ENCODE measurements at places on chromosomes 4 and X.

- DNase-seq: no peak
Observed at GRCh38 chr4:182478475-182478874, 235.3 kb downstream of the TENM3 start.

DNA sequence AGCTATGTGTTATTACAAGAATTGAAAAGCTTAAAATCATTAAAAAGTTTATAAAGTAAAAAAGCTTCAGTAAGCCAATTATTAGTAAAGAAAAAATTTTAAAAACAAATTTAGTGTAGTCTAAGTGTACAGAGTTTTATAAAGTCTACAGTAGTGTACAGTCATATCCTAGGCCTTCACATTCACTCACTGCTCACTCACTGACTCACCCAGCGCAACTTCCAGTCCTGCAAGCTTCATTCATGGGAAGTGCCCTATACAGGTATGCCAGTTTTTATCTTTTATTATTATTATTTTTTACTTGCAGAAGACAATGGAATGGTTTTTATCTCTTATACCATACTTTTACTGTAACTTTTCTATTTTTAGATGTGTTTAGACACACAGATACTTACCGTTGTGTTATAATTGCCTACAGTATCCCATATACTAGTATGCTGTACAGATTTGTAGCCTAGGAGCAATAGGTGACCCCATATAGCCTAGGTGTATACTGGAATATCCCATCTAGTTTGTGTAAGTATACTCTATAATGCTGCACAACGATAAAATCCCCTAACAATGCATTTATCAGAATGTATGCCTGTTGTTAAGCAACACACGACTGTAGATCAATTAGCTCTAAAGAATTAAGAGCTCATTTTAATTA, 230.7 kb downstream of the DCLK2 start:
- DNase-seq: no peak

DNA sequence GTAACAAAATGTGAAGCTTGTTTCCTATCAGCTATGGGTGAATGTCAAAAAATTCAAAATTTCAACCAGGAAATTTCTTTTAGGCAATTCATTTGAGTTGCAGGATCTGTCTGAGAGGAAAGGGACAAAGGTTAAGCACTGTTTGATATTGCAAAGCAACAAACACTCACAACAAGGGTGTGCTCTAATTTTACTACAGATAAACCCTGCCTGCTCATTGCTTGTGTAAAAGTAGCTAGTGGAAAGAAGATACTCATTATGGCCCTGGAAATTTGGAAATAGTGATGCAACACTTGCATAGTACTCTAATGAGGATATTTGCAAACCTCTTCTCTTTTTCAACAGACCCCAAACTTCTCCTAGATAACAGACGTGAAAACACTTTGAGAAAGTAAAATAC, 27.1 kb downstream of the FAM47E start:
- DNase-seq: no peak

DNA sequence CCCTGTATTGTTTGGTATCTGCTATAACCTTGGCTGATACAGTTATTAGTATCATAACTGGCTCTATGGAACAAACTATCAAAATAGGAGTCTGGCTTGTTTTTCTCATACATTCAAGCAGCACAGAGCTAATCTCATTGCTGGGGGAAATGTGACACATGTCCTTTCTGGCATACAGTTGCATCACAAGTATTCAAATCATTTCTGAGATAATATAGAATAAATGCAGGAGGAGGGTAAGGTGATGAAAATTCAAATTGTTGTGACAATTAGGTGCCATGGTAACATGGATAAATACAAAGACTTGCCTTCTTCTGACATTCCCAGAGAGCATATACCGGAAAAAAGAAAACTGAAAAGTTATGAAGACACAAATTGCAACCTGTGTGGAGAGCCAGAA, 2706.8 kb downstream of the ARAP2 start:
- DNase-seq: no peak

GRCh38 chrX:75229774-75230173, 44.1 kb upstream of the UPRT start:
- no peak for DNase-seq

DNA sequence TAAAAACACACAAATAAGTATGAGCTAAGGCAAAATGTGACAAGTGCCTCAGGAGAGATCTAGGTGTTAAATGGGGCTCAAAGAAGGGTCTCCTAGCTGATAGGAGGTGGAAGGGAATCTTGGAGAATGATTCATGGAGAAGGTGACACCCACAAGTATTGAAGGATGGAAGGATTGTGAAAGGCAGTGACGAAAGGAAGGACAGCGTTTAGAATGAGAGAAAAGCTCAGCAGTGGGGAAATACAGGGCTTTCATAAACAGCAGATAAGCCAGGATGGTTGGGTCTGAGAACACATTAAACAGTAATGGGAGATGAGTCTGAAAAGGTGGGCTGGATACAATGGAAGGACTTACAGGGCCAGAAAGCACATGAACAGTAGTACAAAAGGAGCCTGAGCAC, 11.5 kb downstream of the ANXA5 start:
- no peak for DNase-seq

DNA sequence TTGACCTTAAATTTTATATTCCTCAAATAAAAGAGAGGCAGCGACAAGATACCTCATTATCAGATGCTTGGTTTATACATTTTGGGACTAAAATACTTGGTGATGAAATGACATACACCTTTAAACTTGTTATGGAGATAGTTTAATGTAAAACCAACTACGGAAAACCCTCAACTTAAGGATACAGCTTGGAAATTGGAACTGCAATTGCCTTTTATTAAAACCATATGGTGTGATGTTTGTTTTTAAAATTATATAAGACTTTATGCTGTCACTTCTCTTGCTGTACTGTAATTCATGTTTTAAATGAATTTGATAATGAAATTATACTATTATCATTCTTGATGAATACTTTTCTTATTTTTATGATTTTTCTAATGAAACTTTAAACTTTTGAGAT, 25.9 kb downstream of the METTL14 start:
- DNase-seq: no peak

GRCh38 chr4:7973545-7973981, 33.9 kb upstream of the AFAP1 start:
- no peak for DNase-seq

DNA sequence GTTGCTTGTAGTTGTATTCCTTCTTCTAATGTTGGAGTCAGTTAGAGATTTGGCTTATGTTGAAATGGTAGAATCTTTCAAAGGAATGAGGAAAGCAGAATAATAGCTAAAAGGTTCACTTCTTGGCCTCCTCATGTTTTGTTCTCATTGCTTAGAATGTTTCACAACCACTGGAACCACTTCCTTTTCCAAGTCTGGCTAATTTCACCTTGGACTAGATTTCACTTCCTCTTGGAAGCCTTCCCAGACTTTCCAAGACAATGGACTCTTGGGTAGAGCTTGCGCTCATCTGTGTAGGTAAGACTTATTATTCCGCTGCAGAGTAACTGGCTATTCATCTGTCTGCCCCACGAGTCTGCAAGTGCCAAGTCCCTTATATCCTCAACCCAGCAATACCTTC, 8.3 kb downstream of the SPATA18 start:
- no peak for DNase-seq

DNA sequence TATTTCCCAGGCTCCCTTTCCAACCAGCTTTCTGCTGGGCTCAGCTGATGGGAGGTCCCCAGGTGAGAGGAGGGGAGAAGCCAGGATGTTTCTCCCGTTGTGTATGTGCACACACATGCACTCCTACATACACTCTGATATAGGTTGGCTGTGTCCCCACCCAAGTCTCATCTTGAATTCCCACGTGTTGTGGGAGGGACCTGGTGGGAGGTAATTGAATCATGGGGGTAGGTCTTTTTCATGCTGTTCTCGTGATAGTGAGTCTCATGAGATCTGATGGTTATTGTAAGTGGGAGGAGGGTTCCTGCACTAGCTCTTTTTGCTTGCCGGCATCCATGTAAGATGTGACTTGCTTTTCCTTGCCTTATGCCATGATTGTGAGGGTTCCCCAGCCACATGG, 11.7 kb upstream of the HTRA3 start:
- DNase-seq: no peak

GRCh38 chr4:88697141-88697540, 488 bp downstream of the NAP1L5 start:
- no peak for DNase-seq

GRCh38 chr4:147723326-147723725, 8.6 kb upstream of the ARHGAP10 start:
- no peak for DNase-seq
